NCI-H1105 treated with DMSO at 0.1 percent for 48 hours (cell line): ENCODE measurements at places on chromosomes 6 and 20.

DNA sequence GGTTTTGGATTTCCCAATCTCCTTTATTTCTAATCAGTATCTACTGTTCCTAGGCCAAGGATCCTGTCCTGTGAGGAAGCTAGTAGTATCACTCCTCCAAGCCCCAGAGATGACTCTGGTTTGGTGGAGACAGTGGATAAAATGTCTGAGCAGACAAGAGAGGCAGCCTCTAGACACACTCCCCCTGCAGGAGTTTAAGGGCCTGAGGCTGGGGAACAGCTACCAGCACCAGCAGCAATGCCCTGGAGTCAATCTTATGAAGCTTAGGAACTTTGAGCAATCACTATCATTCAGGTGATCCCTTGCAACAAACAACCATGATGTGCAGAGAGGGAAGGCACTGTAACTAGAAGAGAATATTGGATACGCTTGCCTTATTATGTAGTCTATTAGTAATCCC, 384.7 kb upstream of the ID4 start:
- no peak for DNase-seq

DNA sequence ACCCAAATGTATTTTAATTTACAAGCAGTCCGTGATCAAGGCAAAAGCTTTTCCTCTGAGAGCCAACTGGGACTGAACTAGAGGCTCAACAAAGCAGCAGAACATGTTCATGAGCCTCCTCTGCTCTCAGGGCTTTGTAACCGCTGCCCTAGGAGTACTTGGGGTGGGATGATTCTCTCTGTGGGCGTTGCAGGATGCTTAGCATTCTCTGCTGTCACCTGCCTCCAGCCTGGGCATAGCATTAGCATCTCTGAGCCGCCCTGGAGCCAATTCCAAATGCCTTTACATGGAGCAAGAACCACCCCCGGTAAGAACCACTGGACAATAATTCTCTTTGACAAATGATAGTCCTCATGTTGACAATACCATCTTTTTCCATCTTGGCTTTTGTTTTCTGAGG, 237.6 kb upstream of the CDH4 start:
- DNase-seq = no peak

- no peak for DNase-seq
Observed at GRCh38 chr6:75196081-75196687, 9.7 kb downstream of the COL12A1 start.

- no peak for DNase-seq
Observed at GRCh38 chr6:7545316-7546019, 4.0 kb downstream of the DSP start.

DNA sequence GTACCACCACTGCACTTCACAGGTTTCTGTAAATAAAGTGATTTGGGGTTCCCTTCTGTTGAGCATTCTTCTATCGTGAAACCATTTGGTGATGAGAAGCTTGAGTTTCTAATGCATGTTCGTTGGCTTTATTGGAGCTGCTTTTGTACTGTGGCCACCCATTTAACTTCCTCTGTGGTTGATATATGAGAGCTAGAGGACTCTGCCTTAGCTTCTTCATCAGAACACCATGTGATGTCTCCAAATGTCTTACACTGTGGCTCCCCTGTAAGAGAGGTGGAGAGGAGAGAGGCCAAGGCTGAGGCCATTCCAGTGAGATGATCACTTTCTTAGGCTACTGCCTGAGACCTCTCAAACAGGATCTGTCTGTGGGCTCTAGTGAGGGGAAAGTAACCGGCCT, 114.5 kb downstream of the SLC16A10 start:
- DNase-seq = no peak
